ENCODE measurements at places on chromosomes 12 and 14.
A peak's percentile ranks its signal among the peaks of the same experiment; 100 is the strongest.

- DNase-seq: no peak
Observed at GRCh38 chr14:93956514-93957332, 19.6 kb downstream of the ASB2 start.

- DNase-seq: no peak
Observed at GRCh38 chr14:75960231-75960630, 21.6 kb downstream of the TGFB3 start.

GRCh38 chr12:50458606-50459005 lies 46.2 kb upstream of the DIP2B start:
- DNase-seq: peak; percentile 33

DNA sequence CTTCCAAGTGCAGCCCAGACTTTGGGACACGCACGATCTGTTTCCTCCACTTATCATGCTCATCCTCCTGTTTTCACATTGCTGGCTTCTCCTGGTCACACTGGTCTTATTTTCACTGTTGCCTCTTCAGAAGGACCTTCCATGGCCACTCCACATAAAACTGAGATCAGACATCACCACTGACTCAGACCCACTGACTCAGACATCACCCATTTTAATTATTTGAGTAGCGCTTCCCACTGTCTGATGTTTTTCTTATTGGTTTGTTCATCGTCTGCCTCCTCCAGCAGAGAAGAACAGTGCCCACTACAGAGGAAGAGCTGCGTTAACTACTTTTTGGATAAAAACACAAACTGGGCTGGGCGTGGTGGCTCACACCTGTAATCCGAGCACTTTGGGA lies 270.5 kb upstream of the PWP1 start:
- DNase-seq: peak; percentile 96

DNA sequence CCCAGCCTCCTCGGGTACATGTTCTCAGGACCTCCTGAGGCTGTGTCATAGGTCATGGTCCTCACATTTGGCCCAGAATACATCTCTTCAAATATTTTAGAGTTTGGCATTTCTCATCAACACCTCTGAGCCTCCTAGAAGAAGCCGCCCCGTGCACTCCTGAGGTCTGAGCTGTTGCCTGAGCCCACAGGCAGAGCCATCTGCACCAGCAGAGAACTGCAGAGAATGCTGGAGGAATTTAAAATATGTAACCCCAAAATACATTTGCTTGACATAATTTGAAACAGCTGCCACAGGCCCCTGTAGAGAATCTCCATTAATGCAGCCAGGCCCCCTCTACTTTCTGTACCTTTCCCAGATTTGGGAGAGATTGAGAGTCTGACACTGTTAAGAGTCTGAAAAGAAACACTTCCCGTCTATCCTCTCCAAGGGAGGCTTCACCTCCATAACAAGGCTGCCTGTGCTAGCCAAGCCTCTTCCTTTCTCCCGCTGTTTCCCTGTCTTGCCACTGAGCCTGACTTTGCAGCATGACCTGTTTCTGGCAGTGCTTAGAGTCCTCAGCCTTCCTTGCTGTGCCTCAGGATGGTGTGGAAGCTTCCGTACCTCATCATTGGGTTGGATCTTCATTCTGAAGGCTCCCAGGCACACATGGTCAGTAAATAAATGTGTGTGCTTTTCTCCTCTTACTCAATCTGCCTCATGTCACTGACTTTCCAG lies 95.4 kb upstream of the SFSWAP start:
- DNase-seq: no peak

Data from RCC 7860 (cell line).